ENCODE measurements at places on chromosomes 12 and 14. TPM values are rescaled to one million over a fixed set of nuclear protein-coding genes. Genes with fewer than 3 reads are reported as not detected.

SLCO1B1 gene
- total RNA-seq = not detected

GPR135 gene
- total RNA-seq = 3.2 TPM

MYF5 gene
- total RNA-seq = 3.5 TPM

LRP1-AS gene
- total RNA-seq = not detected

KCNH3 gene
- total RNA-seq = 0.49 TPM

FGD6 gene
- total RNA-seq = 14.1 TPM

AICDA gene
- 0.20 TPM for total RNA-seq

PTHLH gene
- total RNA-seq = 4.6 TPM

RFX4 gene
- not detected for total RNA-seq

HIF1A gene
- total RNA-seq = 130 TPM

GUCY2C gene
- 0.10 TPM for total RNA-seq

All from skin of body (tissue), 3 donors.